ENCODE measurements at places on chromosomes 11 and 22.
A peak's percentile ranks its signal among the peaks of the same experiment; 100 is the strongest.

DNA sequence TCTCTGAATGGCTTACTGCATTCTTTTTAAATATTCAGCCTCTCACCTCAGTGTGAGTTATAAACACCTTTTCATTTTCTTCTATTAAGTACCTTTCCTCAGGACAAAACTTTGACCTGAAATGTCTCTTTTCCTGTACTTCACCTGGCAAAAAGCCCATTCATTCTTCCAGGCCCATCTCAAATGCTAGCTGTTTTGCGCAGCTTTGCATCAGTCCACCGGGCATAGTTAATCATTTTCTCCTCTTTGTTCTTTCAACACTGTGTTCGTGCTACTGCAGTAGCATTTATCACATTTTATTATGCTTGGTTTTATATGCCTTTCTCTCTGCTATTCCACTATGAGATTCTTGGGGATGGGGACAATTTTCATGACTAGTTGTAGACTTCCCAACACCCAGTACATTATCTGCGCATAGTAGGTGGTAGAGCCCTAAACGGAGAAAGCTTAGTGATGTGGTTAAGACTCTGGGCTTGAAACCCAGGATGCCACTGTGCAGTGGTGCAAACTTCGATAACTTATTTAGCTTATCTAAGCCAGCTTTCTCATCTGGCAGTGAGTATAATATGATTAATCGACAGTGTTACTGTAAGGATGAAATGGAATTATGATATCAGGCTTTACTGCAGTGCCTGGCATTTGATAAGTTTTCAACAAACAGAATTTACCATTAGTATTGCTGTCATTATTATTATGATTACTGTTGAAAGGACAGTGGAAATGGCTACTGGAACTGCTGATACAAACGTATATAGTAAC lies 695.7 kb downstream of the NELL1 start:
- DNase-seq: no peak

DNA sequence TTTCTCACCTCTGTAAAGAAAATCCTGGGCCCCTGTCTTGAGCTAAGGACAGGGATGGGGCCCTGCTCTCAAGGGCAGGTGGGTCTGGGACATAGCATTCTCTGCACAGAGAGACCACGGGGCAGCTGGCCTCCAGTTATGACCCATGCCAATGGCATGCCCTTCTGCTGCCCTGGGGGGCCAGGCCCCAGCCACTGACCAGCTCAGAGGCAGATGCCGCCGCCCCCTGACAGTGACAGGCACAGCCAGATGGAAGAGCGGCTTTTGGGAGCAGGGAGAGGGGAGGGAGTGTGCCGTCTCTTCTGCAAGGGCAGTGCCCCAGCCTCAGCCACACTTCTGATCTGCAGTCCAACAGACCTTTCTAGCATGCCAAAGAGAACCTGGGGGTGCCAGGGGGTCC lies 114.8 kb upstream of the NAV2 start:
- no peak for DNase-seq

GRCh38 chr11:78801161-78801884 lies 226.7 kb upstream of the NARS2 start:
- peak; percentile 87 for DNase-seq

DNA sequence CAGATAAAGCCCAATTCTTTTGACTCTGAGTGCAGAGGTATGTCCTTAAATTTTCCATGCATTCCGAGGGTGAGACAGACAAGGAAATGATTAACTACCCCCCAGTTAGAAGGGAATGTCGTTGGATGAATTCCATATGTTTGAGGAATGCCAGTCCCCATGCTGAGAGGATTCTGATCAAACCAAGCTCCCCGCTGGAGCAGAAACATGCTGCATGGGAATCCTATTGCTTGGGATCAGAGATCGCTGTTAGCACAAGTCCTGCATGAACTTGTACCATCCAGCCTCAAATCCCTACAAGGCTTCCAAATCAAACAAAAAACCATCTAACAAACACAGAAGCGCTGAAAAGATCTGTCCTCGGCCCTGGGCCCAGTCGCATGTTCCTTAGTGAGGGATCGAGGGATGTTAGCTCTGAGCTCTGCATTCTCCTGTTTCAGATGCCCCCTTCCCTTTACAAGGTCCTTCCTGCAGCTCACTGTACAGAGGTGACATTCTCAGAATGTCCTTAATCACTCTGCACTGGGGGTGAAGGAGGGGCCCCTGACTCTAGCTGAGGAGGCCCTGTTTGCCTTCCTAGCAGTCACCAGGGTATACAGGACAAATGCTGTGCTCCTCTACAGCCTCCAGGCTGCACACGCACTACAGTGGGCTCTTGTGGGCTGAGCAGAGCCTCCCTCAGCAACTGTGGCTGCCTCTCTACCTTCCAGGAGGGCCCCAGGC lies 353.4 kb downstream of the TENM4 start:
- DNase-seq: peak; percentile 28

GRCh38 chr22:37627121-37627520 lies 12.3 kb upstream of the SH3BP1 start:
- no peak for DNase-seq

DNA sequence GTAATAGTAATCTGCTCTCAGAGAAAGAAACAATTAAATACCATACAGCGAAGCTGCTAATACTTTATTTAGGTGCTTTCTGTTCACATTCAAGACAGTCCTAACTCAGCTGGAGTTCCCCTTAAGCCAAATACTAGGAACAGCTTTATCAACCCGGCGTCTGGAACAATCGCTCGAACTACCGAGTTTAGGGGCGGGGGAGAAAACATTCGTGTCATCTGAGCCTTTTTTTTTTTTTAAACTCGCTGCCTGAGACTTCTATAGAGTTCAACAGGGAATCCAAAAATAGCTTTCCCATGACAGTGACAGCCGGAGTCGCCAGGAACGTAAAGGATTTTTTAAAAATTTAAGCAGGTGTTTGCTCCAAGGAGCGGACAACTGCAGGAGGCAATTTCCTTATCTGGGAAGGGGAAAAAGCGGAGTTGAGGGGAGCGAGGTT lies 852 bp downstream of the TRAF6 start:
- DNase-seq: peak; percentile 34

DNA sequence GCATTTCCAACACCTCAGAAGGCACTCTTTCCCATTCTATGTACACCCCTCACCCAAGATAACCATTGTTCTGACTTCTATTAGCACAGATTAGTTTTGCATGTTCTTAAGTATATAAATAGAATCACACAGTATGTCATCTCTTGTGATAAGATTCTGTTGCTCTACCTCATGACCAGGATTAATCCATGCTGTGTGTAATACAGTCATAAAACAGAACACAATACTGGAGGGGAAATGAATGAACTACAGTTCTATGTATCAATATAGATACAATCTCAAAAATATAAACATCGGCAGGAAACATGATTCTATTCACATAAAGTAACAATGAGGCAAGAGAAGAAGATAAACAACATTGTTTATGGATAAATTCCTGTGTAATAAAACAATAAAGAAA lies 151.5 kb downstream of the ATG16L2 start:
- no peak for DNase-seq

GRCh38 chr11:93489841-93490240 lies 53.4 kb downstream of the SMCO4 start:
- no peak for DNase-seq

DNA sequence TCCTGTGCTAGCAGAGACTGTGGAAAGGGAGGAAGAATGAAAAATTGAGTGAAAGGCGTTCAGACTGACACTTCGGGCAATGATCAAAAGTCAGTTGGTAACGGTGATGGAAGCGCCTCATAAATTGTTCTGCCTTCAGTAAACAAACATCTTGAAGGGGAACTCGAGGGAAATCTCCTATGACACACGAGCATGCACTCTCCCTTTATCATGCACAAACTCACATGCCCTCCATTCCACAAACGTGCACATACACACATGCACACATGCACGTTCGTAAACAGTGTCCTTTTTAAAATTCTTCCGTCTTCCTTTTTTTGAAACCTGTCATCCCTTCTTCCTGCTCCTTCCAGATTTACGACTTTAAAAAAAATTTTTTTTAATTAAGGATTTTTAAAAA lies 77.8 kb upstream of the TMEM45B start:
- DNase-seq: no peak

GRCh38 chr11:131864228-131864627 lies 493.8 kb downstream of the NTM start:
- no peak for DNase-seq

- no peak for DNase-seq
These were observed 15.4 kb upstream of the PEX26 start for GRCh38 chr22:18062421-18062820.

DNA sequence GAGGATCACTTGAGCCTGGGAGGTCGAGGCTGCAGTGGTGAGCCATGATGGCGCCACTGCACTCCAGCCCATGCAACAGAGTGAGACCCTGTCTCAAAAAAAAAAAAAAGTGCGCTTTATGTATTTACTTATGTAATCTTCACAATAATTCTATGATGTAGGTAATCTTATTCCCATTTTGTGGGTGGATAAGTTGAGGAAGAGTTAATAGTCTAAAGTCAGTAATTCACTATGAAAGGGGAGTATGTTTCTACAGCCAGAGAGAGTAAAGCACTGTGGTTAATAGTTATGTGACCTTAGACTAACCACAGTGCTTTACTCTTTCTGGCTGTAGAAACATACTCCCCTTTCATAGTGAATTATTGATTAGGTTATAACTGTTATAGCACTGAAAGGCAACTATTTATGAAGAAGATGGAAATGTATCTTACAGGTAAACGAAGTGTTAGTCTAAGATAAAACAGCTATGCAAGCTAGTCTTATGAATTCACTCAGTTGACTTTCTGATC lies 11.9 kb downstream of the CTR9 start:
- no peak for DNase-seq

- DNase-seq: no peak
These were observed 38.3 kb downstream of the IGLL5 start for GRCh38 chr22:22925805-22926369.

- no peak for DNase-seq
These were observed 6.3 kb downstream of the PC start for GRCh38 chr11:66951927-66952337.

DNA sequence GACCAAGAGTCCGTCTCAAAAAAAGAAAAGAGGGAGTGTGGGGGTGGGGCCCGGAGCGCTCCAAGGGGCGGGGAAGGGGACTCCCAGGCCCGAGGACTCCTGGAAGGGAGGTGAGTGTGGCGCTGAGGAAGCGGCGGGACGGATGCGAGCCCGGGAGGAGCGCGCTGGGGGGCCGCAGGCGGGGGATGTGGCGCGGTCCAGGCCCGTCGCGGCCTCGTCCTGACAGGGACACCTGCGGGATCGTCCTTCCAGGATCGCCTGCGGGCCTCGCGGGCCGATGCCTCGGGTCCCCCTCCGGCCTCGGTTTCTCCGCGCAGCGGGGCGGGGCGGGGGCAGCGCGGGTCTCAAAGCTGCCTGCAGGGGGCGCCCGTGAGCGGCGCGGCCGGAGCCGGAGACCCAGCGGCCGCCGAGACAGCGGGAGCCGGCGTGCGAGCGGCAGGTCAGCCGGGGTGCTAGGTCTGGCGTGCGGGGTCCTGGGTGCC lies 3.8 kb upstream of the ADORA2A start:
- peak; percentile 30 for DNase-seq

DNA sequence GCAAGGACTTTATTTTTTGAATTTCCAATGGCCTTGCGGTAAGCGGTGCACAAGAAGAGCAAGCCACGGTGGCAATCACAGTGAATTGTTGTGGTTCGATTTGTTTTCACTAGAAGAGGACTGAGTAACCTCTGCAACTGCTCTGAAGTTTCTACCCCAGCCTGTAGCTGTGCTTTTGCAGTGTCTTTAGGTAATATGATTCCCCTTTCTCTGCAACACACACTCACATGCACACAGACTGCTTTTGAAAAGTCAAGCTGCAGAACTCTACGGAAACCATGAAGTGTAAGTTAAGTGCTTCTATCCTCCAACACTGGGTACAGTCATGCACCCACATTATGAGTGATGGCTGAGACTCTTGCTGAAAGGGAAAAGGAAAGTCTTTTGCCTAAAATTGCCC lies 38.4 kb downstream of the CD44 start:
- no peak for DNase-seq

DNA sequence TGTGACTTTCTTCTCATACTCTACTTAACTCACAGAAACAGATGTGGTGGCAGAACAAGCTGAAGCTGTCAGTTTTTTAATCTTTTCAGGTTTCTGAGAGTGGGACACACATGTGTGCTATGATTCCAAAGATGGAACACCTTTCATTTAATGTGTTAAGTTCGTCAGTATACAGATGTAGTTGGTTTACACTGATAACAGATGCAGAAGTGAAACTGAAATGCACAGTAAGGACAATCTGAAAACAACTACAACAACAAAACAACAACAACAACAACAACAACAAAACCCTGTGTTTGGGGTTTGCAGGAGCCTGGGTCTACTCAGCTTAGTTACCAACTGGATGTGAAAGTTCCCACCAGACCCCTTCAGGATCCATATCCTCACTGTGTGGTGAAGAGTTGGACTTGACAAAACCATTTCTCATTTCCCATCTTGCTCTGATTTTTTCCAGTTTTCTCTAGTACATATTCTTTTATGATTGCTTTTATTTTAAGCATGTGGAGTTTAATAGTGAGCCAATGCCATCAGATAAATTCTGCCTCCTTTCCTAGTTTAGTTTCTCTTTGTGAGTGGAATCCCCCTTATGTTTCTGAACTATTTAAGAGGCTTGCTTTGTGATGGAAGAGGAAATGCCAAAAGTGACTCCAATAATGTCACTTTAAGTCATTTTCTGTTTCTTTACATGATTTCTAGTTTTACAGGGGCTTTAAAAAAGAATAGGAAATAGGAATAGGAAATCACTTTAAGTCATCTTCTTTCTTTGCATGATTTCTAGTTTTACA lies 47.8 kb downstream of the ARHGAP42 start:
- no peak for DNase-seq

DNA sequence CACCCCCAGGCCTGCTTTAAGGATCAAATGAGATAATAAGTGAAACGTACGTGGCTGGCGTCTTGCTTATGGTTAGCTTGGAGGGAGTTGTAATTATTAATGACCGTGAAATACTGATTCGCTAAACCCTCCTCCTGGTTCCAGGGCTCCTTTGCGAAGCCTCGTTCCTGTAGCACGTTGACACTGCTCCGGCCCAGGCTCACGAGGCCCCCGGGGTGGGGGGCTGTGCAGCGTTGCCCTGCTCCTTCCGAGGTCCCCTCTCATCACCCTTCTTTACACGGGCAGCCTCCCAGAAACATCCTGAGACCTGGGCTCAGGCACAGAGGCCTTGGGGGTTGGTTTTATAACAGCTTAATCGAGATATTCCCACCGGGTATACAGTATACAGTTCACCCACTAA lies 9.1 kb downstream of the GRAMD4 start:
- DNase-seq: no peak

GRCh38 chr11:112623057-112623456 lies 338.2 kb upstream of the NCAM1 start:
- no peak for DNase-seq

GRCh38 chr22:34293324-34293723 lies 373.0 kb upstream of the LARGE1 start:
- DNase-seq: no peak

GRCh38 chr11:125373426-125374391 lies 122.4 kb downstream of the FEZ1 start:
- DNase-seq: no peak

DNA sequence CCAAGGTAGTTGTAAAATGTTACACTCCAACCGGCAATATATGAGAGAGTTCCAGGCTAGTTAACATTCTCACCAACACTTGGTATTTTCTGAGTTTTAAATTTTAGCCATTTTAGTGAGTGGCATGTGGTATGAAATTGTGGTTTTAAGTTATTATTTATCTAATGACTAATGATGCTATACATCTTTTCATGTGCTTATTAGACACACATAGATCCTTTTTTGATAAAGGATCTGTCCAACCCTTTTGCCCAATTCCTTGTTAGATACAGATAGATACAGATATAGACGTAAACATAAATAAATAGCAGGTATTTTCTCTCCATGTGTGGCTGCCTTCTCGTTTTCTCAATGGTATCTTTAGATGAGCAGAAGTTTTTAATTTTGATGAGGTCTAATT lies 39.3 kb downstream of the ALKBH8 start:
- no peak for DNase-seq
